ENCODE measurements at places on chromosomes 11 and 22.

- no peak for DNase-seq
Observed at GRCh38 chr11:75229466-75229865, 11.1 kb upstream of the TPBGL start.

DNA sequence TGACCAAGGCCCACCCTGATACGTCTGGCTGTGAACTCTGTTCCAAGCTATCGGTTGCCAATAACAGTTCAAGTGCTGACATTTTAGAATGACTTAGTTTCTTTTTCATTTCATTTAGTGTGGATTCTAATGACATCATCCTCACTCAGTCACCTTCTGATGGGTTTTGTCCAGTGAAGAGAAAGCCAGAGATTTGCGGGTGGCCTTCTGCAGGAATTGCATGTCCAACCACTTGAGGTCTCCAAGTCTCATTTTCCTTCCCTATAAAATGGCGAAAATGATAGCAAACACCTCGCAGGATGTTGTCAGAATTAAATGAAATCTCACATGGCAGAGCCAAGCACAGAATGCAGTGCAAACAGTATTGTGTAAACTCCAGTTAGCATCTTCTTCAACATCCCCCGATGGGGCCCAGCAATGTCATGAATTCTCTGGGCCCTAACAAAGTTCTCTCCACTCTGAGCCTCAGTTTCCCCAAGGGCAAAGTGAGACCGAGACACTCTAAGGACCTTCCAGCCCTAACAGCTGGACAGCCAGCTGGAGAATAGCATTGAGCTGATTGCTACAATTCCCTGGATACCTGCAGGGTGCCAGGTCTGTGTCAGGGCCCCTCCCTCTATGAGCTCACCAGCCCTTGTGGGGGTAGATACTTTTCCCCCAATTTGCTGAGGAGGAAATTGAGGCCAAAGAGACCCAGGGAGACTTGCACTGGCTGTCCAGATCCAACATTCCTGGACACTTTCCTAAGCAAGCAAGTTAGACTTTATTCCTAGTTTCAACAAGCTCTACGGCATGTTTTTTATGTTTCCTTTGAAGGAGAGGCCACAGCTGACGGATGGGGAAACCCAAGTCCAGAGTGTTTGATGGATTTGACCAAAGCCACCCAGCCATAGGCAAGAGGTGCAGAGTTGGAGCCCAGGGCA lies 286.7 kb downstream of the MN1 start:
- DNase-seq = no peak

DNA sequence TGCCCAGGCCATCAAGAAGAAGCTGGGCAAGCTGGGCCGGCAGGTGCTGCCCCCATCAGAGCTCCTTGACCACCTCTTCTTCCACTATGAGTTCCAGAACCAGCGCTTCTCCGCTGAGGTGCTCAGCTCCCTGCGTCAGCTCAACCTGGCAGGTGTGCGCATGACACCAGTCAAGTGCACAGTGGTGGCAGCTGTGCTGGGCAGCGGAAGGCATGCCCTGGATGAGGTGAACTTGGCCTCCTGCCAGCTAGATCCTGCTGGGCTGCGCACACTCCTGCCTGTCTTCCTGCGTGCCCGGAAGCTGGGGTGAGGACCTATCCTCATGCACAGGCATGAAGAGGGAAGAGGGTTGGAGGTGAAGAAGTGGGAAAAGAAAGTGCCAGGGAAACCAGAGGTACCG lies 5.3 kb upstream of the NHERF4 start:
- no peak for DNase-seq

GRCh38 chr22:36285545-36285944 lies 32.6 kb downstream of the APOL1 start:
- no peak for DNase-seq

All from stimulated activated CD4-positive, alpha-beta T cell treated with anti-CD3 and anti-CD28 coated beads, TNF-alpha, amount 100 ng/mL, for 1 hour (primary cell).